ENCODE measurements at places on chromosomes 7 and 10.

- DNase-seq, result no peak
Observed at GRCh38 chr7:65915921-65916657, 43.2 kb downstream of the VKORC1L1 start.

GRCh38 chr10:132331601-132332432 lies at the start of gene LRRC27:
Gene LRRC27, plus strand, starts transcription at chr10:132332193. Its CDS starts 1,332 bp downstream, at chr10:132333525.
- DNase-seq, result peak; percentile 99

DNA sequence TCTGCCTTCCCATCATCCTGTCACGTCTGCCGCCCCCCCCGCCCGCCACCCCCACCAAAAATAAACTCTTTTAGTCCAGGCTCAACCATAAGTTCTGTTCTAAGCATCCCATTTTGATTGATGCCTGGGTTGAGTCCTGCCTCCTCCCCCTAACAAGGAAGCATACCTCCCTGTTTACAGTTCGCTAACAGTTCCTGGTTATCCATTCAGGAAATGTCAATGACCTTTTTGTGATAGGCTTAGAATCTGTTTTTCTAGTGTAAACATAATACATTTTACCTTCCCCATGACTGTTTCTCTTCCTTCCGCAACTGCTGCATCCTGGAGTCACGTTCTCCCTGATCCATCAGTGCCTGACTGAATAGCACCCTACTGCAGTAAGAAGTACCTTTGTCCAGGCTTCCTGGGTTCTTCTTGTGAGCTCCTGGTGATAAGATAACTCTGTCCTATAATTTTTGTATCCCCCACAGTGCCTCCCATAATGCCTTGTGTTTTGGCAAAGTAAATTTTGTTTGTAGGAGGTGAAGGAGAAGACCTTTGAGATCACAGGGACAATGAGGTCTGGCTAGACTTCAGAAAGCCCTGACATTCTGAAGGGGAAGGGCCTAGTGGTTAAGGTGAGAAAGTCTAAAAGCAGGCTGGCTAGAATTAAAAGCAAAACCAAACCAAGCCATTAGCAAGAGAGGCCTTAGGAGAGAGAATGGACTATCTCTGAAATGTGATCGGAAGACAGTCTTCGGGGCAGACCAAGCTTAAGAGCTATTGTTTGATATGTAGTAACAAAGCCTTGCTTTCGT lies 7.3 kb downstream of the AGFG2 start:
- DNase-seq, result no peak

GRCh38 chr10:35723059-35723458 lies 81.0 kb upstream of the FZD8 start:
- DNase-seq, result no peak

- DNase-seq, result peak; percentile 86
Observed at GRCh38 chr10:109456566-109457301, 466.6 kb downstream of the XPNPEP1 start.

GRCh38 chr7:49995681-49996080 lies 97.4 kb downstream of the ZPBP start:
- no peak for DNase-seq

DNA sequence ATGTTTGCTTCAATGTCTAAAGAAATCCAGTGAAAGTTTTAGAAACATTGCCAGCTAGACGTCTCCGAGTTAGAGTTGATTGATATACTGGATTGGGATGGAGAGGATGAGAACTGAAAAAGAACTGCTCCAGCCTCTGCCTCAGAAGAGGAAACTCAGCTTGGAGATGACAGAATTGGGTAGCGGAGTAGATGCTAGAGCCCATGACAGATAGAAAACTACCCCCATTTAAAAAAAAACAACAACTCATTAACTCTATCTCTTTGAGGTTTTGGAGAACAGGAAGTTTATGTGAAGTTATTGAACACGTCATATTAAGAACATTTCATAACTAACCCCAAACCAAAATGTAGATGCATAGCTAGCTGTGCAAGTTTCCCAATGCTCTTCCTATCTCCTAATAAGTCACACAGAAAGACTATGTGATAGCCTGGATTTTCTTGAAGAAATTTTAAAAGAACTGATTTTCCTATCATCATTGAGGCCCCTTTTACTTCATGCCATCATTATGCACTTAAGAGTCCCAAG lies 28.3 kb upstream of the AFAP1L2 start:
- no peak for DNase-seq

- DNase-seq, result no peak
Observed at GRCh38 chr7:68564306-68565135, 1033.8 kb upstream of the AUTS2 start.

DNA sequence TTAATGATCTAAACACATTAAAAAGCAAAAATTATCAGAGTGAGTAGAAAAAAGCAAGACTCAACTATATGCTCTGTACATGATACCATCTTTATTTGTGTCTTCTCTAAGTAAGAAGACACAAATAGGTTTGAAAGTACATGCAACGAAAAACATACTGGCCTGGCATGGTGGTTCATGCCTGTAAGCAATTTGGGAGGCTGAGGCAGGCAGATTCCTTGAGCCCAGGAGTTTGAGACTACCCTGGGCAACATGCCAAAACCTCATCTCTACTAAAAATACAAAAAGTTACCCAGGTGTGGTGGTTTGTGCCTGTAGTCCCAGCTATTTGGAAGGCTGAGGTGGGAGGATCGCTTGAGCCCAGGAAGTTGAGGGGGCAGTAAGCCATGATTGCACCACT lies 78.1 kb upstream of the TOMM7 start:
- no peak for DNase-seq

- no peak for DNase-seq
Observed at GRCh38 chr7:116689790-116690259, 17.8 kb downstream of the MET start.

DNA sequence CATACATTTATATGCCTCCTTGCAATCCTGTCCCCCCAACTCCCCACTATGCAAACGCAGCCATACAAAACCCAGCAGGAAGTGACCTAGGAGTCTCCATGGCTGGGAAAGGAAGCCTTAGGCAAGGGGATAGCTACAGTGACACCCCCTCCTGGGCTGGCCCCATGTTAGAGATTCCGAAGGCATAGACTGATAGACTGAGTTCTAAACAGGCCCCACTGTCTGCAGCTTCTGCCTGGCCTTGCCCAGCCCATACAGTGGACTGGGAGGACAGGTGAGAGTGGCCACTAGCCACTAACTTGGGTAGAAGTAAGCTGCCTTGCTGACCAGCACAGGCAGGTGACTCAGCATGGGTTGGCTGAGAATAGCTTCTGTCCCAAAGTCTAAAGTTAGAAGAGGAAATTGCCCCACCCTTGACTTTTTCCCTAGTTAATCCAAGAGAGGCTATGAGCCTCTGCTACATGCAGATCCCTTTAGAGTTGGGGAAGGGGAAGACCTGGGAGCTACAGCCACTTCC lies 106.3 kb downstream of the C10orf105 start:
- no peak for DNase-seq

GRCh38 chr10:73888514-73888913 lies 14.2 kb upstream of the CAMK2G start:
- no peak for DNase-seq

GRCh38 chr7:19107081-19107355 lies 10.4 kb downstream of the TWIST1 start:
- DNase-seq, result no peak

DNA sequence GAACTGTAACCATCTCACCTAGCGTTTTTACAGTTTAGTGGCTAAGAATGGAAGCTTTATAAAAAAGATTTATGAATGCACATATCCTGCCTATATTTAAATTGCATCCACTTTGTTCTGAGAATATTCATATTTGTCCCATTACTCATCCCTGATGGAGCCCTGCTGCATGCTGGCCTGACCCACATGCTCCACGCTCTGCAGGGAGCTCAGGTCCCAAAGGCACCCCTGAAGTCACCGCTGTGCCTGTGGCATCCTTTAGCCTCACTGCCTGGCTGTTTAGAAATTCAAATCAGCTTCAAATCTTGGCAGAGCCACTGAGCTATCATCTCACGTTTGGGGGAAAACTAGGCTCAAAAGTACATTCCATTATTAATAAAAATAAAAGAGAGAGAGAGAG lies 24.4 kb downstream of the C10orf90 start:
- no peak for DNase-seq

- no peak for DNase-seq
Observed at GRCh38 chr7:102953406-102953805, 40.6 kb downstream of the LRRC17 start.

- no peak for DNase-seq
Observed at GRCh38 chr10:111875725-111876124, 307.8 kb downstream of the GPAM start.

- no peak for DNase-seq
Observed at GRCh38 chr10:48589266-48589665, 15.6 kb downstream of the ARHGAP22 start.

- no peak for DNase-seq
Observed at GRCh38 chr7:25329815-25330214, 101.5 kb upstream of the NPVF start.

GRCh38 chr7:148670807-148671206 lies 27.9 kb upstream of the CUL1 start:
- DNase-seq, result no peak

- no peak for DNase-seq
Observed at GRCh38 chr10:96441322-96441885, 72.3 kb downstream of the TLL2 start.

GRCh38 chr10:129191797-129192196 lies 275.2 kb upstream of the MGMT start:
- no peak for DNase-seq

DNA sequence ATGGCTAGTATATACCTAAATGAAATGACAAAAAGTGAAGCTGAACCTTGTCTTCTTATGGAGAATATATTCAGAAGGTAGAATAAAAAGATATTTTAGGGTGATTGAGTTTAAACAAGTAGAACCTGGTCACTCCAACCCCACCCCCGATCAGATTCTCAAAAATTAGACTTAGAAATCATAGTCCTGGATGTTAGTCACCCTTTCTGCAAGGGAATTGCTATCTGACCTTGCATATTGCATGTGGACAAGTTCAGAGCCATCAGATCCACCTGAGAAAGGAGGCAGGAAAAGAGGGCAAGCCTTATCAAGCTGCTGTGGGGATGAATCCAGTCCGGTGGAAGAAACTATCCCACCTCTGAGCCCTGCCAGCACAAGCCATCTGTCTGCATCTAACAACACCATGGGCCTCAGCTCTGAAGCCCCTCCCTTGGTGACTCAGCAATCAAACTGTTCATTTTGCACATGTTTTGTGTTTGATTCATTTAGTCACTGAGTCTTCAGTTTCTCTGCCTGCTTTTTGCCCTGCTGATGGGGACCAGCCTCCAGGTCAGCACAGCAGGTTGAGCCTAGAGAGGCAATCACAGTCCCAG lies 727.3 kb downstream of the AUTS2 start:
- DNase-seq, result no peak

GRCh38 chr7:26696161-26696560 lies 168.2 kb downstream of the SKAP2 start:
- DNase-seq, result no peak

DNA sequence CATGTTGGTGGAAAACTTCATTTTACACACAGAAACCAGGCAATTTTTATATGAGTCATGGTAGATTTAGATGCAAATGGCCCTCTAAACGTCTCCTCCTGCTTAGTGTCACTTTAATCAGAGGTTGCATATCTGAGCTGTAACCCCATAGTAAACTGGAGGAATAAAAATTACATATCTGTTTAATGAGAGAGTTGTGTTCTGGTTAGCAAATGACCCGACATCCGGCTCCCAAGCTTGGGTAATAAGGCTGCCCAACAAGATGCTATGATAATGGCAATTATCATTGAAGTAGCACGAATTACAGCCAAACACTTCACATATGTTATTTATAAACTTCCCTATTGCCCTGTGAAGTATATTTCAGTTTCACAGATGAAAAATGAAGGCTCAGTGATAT lies 10.6 kb upstream of the ADAM12 start:
- DNase-seq, result no peak

- DNase-seq, result no peak
Observed at GRCh38 chr7:95989301-95989700, 216.9 kb downstream of the DYNC1I1 start.

- DNase-seq, result no peak
Observed at GRCh38 chr7:18901982-18902421, 215.4 kb downstream of the TWIST1 start.

GRCh38 chr10:7687228-7687907 lies 15.7 kb upstream of the ITIH2 start:
- no peak for DNase-seq

- DNase-seq, result no peak
Observed at GRCh38 chr7:75644589-75644988, 94.2 kb downstream of the HIP1 start.

- no peak for DNase-seq
Observed at GRCh38 chr7:37211097-37211880, 237.4 kb downstream of the ELMO1 start.

DNA sequence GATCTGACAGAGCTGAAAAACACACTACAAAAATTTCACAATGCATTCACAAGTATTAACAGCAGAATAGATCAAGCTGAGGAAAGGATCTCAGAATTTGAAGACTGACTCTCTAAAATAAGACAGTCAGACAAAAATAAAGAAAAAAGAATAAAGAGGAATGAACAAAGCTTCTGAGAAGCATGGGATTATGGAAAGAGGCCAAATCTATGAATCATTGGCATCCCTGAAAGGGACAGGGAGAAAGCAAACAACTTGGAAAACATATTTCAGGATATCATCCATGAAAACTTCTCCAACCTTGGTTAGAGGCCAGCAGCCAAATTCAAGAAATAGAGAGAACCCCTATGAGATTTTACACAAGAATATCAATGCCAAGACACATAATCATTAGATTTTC lies 804.8 kb upstream of the IGFBP3 start:
- DNase-seq, result no peak

GRCh38 chr10:6074489-6075301 lies 12.5 kb upstream of the IL2RA start:
- DNase-seq, result no peak

DNA sequence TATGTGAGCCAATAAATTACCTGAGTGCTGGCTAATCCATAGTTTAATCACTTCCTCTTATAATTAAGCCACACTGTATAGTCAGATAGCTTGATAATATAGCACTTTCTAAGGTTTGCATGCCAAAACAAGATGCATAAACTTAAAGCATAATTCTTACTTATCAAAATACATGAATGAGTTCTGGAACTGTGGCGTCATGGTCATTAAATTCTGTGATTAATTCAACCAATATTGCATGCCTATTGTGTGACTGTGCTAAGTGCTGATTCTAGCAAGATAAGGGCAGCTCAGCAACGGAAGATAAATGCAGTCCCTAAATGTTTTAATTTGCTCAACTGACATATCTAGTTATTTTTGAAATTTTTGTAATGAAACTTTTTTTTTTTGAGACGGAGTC lies 29.7 kb downstream of the HOXA1 start:
- DNase-seq, result no peak

- no peak for DNase-seq
Observed at GRCh38 chr7:141275350-141275749, 201.5 kb downstream of the TMEM178B start.

- DNase-seq, result no peak
Observed at GRCh38 chr10:88095778-88096431, 232.5 kb downstream of the PTEN start.
